ENCODE measurements at places on chromosomes 1 and 21.

- DNase-seq: no peak
Measured at GRCh38 chr1:94395748-94396309, 22.4 kb upstream of the ABCD3 start.

- no peak for DNase-seq
Measured at GRCh38 chr1:11697893-11698210, 6.3 kb downstream of the DRAXIN start.

DNA sequence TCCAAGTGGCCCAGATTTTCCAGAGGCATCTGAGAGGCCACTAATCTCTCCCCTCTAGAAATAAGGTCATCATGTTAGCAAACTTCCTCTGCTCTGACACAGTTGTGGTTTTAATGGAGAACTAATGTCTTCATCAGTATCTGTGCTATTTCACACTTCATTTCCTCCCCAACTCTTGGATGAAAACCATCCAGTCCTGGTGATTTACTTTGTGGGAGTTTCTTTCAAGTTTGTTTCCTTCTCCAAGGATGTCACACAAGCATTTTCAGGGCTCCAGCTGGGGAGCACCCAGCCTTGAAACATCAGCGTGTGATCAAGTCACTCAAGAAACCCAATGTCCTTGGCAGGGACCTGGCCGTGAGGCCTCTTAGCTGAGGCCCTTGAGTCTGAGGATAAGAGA lies 38.8 kb downstream of the TBX15 start:
- DNase-seq: no peak

DNA sequence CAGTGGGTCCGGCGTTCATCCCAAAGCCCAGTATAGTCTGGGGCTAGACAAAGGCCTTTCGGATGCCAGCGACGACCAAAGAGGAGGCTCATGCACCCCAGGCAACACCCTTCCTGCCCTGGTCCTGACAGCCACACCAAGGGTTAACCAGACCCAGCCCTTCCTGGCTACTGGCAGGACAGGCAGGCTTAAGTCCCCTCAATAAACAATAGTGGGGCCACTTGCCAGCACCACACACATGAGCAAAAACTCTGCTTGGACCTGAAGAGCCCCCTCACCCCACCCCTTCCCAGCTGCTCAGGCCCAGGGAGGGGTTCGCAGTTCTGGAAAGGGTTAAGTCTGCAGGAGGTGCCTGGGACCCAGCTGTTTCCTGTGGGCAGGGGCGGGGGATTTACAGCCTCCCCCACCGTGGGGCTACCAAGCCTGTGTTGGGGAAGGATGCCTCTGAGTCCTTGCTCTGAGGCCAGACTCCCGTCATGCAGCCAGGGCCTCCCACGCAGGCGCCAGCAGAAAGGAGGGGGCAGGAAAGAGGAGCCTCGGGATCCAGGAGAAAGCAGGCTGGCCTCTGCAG lies 18.2 kb downstream of the PHLDA3 start:
- no peak for DNase-seq

DNA sequence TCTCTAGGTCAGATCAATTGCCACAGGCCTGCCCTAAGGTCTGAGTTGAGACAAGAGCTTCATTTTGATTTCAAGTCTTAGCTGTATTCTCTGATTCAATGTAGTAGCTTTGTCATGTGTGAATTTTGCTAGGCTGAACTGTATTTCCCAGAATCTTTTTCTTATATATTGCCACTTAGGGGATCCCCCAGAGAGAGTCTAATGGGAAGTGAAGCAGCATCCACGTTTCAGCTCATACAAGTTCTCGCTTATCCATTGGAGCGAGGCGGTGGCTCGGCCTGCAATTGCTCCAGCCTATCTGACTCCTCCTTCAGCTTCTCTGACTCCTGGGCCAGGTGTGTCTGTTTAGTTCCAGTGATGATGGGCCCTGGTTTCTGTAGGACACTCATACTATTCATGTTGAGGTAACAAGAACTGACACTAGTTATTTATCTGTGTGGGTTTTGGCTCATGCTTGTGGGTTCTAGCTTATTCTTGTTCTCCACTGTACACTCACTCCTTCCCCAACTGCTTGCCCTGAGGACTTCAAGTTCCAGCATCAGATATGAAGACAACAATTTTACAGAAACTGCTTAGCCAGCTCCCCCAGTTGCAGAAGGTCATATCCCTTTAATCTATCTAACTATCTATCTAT lies 48.2 kb downstream of the TBX19 start:
- DNase-seq: no peak

GRCh38 chr1:59574085-59574484 lies 240.7 kb upstream of the HOOK1 start:
- no peak for DNase-seq

DNA sequence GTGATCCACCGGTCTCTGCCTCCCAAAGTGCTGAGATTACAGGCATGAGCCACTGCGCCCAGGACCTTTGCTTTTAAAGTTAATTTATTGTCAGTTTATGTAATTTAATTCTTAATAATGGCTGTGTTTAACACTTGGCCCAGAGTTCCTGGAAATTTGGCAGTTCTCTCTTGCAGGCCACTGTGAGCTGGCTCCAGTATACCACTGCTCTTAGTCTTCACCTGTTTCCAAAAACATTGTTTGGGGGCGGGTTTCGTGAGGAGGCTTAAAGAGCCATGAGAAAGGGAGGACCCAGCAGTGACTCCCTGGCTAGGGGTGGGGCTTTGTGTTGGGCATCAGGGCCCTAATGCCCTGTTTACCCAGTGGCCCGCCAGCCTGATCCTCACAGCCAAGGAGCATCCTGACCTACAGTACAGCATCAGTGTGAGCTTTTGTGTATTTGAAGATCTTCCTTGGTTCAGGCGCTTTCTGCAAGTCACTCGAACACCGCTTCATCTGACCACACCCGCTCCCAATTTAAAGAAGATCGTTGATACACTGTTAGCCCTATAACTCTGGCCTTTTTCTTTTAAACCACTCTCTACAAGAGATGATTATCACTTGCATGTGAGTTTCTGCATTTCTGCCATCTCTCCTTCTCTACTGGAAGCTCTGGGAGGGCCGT lies 12.0 kb upstream of the BGLAP start:
- peak; percentile 56 for DNase-seq

GRCh38 chr1:212341090-212341489 lies 55.9 kb downstream of the PPP2R5A start:
- no peak for DNase-seq

DNA sequence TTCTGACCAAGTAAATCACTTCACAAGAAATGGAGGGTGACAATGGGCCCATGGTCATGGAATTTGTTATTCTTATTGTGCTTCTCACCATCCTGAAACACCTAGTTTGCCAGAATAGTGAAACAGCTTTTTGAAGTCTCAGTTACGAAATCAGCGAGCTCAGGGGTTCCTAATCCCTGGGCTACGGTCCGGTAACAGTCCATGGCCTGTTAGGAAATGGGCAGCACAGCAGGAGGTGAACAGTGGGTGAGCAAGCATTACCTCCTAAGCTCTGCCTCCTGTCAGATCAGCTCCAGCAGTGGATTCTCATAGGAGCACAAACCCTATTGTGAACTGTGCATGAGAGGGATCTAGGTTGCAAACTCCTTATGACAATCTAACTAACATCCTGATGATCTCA lies 1356.3 kb downstream of the KCNT2 start:
- DNase-seq: no peak

DNA sequence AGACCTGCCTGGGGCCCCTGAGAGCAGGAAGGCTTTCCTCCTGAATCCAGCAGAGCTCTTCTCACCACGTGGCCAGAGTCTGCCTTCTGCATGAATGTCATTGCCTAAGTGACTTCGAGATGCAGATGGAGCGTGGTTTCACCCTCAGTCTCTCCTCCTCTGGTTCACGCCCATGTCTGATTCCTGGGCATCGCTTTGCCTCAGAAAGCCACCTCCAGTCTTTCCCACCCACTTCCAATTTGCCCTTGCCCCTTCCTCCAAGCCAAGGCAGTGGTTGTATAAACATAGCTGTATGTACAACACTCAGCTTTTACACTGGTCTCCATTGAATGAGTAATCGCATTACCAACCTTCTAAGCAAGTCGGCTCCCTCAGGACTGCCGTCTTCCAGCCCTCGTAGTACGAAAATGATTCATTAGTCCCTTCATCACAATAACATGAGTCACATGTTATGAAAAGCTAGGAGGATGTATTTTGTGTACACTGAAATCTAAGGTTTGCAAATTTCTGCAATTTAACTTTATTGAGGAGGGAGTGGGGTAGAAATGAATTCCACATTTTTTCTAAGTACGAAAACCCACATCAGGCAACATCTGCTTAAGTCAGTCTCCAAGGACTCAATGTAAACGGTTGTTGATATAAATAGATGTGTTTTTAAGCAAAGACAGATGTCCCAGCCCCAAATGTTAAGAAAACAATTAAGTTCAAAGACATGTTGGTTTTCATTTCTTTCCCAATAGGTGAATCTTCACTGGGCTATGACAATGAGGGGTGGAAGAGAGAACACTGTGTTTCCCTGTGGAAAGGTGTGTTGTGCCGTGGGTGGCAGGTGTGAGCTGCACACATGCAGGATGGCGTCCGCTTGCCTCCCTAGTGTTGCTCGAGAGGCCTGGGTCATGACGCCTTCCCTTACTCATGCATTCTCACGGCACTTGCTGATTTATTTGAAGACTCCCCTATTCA lies 32.3 kb upstream of the ETS2 start:
- DNase-seq: no peak

GRCh38 chr1:67790201-67790692 lies 43.0 kb downstream of the GNG12 start:
- DNase-seq: no peak

- DNase-seq: no peak
Measured at GRCh38 chr1:236083650-236084385, 18.9 kb upstream of the NID1 start.

GRCh38 chr21:38346286-38346685 lies 89.5 kb downstream of the KCNJ15 start:
- DNase-seq: no peak

DNA sequence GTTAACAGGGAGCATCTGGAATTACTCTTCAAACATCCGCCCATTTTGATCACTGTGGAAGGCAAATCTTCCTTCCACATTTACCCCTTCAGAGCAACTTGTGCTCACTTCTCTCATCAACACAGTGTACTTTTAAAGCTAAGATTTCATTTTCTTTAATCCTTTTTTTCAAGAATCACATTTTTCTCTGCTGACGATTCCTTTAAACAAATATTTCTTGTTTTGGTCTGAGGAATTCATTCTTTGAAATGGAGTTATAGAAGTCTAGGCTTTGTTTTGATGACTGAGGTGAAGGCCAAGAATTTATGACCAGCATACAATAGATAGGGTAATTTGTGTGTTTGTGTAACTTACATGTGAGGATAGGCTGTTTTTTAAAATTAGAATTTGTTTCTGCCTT lies 25.6 kb downstream of the LRRC42 start:
- no peak for DNase-seq

GRCh38 chr21:15031790-15032357 lies 32.9 kb downstream of the NRIP1 start:
- no peak for DNase-seq

DNA sequence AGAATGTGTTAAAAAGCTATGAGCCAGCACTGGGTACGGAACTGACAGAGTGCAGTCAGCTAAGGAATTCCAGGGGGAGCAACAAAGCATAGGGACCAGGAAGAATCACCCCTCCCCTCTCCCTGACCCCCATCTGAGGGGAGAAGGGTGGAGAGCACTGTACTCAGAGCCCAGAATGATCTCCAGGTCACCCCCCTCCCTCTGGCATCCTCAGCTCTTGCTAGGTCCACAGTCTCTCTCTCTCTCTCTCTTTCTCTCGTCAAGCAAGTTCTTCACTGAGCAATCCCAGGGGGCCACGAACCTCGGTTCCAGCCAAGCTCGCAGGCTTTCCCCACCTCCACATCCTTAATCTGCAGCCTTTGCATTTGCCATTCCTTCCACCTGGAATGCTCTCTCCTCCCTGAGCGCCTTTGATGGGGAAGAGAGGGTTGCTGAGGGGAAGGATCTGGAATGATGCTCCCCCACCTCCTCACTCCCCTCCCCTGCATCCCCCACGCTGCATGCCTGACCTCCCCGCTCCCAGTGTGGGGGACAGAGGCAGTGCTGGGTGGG lies 6.7 kb upstream of the WASF2 start:
- DNase-seq: no peak

DNA sequence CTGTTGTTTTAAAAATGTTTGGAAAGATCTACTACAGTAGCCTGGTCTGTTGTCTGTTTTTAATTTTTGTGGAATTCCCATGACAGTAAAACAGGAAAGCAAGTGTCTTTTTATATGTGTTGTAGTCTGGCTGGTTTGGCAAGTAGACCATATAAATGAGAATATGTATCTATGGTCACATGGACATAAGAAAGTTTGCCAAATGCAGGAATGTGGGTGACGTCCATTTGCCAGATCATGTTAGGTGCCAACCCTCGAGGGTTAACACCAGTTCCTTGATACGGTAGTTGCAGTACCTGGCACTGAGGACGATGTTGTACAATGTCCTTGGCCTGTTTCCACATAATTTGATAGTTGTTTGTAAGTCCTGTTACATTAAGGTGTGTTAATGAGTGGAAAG lies 6.2 kb downstream of the DAP3 start:
- DNase-seq: no peak

- DNase-seq: no peak
Measured at GRCh38 chr1:245475126-245475525, 320.3 kb downstream of the KIF26B start.

DNA sequence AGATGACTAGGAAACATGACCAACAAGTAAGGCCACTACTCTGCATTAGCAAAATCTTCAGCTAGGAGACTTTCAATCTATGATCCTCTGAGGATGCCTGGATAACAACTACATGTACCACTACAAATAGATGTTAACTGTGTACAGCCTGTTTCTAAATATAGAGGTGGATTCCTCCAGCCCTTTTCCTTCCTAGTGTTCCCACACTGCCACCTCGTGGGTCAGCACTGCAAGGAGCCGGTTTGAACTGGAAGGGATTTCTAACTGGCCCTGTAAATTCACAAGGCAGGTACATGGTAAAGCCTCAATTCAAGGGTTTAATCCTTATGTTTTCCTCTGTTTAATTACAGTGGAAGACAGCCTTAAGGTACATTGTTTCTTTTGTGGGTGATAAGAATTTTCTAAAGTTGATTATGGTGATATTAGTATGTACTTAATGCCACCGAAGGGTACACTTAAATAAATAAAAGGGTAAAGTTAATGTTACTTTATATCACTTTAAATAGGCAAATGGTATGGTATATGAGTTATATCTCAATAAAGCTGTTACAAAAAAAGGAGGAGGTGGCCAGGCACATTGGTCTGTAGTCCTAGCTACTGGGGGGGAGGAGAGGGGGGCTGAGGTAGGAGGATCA lies 14.4 kb downstream of the SMYD3 start:
- peak; percentile 35 for DNase-seq

DNA sequence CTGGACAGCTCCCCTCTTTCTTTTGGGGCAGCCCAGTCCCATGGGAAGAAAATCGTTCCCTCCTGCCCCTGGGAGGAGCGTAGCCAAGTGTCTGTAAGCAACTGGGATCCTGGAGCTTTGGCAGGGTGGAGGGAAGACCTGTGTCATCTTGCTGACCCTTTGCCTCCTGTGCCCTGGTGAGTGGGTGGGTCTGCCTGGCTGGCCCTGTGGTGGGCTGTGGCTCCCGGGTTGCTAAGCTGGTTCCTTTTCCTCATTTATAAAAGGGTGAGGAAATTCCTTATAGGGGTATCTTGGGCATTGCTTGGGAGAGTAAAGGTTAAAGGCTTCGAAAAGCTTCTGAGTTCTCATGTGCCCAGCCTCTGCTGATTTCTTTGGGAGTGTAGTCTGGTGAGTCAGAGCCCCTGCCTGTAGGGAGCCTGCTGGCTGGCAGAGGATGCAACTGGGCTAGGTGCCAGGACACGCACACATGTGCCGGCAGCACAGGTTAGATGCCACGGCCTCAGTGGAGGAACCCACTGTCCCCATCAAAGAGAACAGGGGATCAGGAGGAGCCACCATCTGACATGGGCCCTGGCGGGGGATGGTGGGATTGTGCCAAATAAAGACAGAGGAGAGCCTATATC lies 85.2 kb downstream of the ARHGEF10L start:
- no peak for DNase-seq

Data from hematopoietic multipotent progenitor cell treated with erythropoietin and hydrocortisone succinate and interleukin-3 and kit ligand, for 15 days (in vitro differentiated cells).